ENCODE measurements at places on chromosomes 16 and 17.

DNA sequence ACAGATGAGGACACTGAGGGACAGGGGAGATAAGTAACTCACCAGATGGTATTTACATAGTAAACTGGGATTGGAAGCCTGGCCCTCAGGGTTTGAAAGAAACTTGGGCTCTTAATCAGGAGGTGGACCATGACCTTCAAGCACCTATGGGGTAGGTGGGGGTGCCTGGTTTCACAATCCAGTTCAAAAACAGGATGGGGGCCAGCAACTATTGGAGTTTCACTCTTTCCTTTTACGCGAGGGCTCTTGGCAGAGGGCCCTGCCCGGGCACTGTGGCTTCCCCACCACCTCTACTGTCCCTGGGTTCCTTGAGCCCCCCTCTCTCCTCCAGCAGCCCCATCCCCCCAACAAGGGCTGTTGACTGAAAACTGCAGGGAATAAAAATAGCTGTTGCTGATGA, 11.3 kb upstream of the PRR29 start:
- DNase-seq, result no peak

- DNase-seq, result no peak
Measured at GRCh38 chr17:37787055-37787757, 42.3 kb upstream of the HNF1B start.

- no peak for DNase-seq
Measured at GRCh38 chr17:10516065-10516464, 2.3 kb downstream of the MYH1 start.

DNA sequence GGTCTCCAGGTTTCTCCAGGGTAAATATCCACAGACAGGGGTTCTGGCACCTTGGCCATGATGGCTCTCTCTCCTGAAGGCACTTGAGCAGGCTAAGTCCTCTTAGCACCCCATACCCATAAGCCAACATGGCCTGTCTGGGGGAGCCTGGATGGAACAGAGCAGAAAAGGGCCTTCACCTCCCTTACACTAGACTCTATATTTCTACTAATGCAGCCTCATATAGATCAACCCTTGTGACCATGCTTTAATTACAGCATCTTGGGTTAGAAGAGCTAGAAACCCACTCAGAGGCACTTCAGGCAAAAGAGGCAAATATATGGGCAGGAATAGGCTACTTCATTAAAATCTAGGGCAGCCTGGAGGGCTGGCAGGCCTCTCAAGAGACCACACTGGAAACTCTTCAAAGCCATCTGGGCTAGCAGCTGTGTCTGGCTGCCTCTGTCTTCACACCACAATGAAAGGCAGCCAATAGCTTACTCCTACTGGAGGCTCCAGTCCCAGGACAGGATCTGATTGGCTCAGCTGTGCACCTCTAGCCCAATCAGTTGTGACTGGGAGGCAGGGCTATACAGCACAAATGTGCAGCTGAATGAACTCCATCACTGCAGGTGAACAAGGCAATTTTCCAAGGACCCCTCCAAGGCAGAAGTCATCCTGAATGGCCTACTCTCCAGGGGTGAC, 4.7 kb upstream of the CDT1 start:
- DNase-seq, result peak; percentile 50

GRCh38 chr16:20401475-20402016, 3.0 kb downstream of the PDILT start:
- no peak for DNase-seq

- DNase-seq, result no peak
Measured at GRCh38 chr16:25764466-25764865, 72.7 kb downstream of the HS3ST4 start.

- DNase-seq, result no peak
Measured at GRCh38 chr17:68594552-68594951, 6.6 kb downstream of the FAM20A start.

- no peak for DNase-seq
Measured at GRCh38 chr16:29237971-29238370, 168.5 kb downstream of the NPIPB11 start.

GRCh38 chr17:79915850-79916430, 76.7 kb upstream of the CBX4 start:
- DNase-seq, result no peak

- no peak for DNase-seq
Measured at GRCh38 chr17:44297975-44298374, 10.4 kb upstream of the RUNDC3A start.

GRCh38 chr16:53529513-53529912, 26.5 kb upstream of the AKTIP start:
- peak; percentile 28 for DNase-seq

DNA sequence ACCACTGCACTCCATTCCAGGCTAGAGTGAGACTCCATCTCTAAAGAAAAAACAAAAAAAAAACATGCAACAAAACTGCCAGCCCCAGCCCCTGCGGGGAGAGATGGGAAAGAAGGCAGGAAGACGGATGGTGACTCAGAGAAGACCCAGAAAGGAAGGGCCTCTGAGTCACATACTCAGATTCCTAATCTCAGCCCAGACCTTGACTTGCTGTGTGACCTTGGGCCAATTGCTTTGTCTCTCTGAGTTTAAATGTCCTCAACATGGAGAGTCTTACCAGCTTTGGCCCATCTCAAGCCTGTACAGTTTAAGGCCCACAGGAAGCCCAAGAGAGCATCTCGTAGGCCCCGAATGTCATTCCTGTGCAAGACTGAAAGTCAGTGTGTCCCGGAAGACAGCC, 86.5 kb upstream of the LHX1 start:
- DNase-seq, result no peak

DNA sequence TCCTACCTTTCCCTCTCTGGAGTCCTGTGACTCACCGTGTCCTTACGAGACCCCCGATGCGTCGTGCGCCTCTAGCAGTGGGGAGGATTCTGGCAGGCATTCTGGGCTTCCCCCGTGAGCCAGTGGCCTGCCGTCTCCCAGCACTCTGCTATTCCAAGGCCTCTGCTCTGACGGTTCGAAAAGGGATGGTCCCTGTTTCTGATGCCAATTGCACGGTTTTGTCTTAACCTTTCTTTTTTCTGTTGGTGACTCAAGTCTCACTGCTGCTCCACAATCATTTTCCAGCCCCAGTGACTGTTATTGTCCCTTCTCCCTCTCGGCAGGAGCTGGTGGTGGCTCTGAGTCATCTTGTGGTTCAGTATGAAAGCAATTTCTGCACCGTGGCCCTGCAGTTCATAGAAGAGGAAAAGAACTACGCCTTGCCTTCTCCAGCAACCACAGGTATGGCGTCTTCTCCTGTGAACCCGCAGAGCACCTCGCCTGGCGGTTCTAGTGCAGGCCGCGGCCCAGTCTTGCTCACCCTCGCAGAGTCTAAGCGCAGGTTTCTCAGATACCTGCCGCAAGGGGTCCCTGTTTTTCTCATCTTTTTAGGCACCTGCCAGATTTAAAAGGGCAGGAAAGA, 100.1 kb upstream of the CHMP6 start:
- DNase-seq, result no peak

DNA sequence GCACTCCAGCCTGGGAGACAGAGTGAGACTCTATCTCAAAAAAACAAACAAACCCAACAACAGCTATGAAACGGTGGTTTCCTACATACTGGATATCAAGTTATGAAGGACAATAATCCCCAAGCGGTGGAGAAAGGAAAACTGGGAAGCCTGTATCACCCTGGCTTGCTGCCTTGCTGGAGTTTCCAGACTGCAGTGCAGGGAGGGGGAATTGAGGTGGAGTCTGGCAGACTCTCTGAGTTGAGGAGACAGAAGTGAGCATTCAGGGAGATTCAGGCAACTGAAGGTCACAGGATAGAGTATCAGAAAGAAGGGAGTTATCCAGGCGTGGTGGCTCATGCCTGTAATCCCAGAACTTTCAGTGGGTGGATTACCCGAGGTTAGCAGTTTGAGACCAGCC, 11.9 kb downstream of the QRICH2 start:
- no peak for DNase-seq

DNA sequence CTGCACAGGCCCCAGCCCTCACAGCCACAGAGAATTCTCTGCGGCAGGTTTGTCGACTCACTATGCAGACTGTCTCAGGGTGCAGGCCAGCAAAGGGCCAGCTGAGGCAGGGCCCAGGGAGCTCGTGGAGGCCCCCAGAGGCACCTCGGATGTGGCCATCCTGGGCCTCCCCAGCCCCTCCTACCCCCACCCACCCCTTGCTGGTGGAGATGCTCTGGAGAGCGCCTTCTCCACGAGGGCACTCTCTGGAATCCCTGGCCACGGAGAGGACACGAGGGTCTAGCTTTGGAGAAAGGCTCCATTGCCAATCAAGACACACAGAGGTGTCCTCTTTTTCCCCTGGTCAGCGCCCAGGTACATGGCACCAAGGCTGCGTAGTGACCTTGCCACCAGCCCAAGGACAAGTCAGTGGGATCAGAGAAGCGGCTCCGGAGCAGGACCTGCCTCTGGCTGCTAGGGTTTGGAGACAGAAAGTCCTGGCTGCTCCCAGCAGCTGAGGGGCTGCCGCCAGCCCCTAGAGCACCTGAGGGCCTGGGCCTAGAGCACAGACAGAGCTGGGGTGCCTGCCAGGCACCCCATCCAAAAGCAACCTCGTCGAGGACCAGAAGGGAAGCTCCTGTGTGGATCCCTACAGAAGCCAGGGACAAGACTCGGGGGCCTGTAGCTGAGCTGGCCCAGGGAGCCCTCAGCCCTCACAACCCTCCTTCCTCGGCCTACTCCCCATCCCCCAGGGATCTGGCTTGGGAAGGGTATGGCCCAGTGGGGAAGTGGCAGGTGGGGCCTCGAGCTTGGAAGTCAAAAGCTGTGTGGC, 18.7 kb downstream of the ARL2BP start:
- no peak for DNase-seq

- no peak for DNase-seq
Measured at GRCh38 chr16:64751906-64752305, 370.0 kb downstream of the CDH11 start.

- peak; percentile 23 for DNase-seq
Measured at GRCh38 chr16:74100395-74101326, 196.0 kb upstream of the PSMD7 start.

GRCh38 chr16:66904846-66905632, 13.6 kb downstream of the CDH16 start:
- DNase-seq, result no peak

GRCh38 chr17:72826602-72827001, 265.9 kb downstream of the SLC39A11 start:
- DNase-seq, result no peak

DNA sequence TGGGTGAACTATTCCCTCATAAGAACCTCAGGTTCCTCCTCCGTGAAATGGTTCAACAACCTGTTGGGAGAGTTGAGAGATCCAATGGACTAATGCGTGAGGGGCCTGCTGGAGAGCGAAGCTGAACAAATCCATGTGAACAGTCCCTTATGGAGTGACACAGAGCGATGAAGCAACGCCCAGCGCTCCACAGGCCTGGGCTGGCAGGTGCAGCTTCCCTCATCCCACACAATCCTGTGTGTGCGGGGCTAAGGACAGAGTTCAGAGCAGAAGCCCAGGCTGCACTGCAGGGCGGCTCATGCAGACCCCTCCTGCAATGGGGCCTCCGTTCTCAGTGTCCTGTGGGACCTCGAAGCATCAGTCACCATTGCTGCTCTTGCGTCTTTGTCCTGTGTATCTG, 90.4 kb downstream of the KCNJ12 start:
- no peak for DNase-seq

DNA sequence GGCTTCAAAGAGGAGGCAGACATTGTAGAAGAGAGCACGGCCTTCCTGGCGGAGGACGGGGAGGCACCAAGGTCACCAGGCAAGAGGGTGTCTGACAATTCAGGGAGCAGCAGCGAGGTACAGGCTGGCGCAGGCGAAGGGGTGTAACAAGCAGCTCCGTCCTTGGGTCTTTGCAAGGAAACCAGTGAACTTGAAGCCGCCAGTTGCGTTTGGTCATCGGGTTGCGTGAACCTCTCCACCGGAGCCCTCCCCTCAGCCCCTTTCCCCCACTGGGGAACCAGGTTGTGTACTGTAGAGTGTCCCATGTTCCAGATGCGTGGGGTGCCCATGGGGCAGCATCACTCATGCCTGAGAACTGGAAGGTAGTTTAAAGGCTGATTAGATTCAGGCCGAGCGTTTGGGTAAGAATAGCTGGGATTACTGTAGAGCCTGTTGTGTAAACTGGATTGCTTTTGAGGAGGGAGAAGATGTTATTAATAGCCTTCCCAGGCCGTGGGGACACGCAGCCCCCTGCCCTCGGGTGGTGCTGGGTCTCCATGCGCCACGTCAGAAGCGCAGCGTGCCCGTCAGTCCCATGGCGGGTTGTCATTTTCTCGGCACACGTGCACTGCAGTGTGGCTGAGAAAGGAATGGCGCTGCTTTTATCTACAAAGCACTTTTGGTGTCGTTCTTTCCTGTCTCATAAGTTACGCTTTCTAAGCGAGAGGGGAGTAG, 2.5 kb downstream of the MRPL12 start:
- DNase-seq, result no peak

GRCh38 chr17:65947831-65948230, 244.1 kb downstream of the CEP112 start:
- DNase-seq, result no peak

DNA sequence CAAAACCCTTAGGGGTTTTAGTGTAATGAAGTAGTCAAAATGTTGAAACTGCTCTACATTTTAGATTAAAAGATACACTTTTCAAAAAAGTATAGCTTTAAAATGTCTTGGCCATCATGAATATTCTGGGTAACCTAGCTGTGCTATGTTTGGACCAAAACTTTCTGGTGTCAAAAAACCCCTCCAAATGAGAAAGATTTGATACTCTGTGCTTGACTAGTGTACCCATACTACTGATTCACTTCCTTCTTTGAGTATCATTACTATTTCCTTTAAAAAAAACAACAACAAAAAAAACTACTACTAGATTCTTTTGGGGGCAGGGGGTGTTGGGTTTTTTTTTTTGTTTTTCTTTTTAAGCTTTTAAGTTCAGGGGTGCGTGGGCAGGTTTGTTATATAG, 37.3 kb downstream of the PTRH2 start:
- DNase-seq, result no peak

DNA sequence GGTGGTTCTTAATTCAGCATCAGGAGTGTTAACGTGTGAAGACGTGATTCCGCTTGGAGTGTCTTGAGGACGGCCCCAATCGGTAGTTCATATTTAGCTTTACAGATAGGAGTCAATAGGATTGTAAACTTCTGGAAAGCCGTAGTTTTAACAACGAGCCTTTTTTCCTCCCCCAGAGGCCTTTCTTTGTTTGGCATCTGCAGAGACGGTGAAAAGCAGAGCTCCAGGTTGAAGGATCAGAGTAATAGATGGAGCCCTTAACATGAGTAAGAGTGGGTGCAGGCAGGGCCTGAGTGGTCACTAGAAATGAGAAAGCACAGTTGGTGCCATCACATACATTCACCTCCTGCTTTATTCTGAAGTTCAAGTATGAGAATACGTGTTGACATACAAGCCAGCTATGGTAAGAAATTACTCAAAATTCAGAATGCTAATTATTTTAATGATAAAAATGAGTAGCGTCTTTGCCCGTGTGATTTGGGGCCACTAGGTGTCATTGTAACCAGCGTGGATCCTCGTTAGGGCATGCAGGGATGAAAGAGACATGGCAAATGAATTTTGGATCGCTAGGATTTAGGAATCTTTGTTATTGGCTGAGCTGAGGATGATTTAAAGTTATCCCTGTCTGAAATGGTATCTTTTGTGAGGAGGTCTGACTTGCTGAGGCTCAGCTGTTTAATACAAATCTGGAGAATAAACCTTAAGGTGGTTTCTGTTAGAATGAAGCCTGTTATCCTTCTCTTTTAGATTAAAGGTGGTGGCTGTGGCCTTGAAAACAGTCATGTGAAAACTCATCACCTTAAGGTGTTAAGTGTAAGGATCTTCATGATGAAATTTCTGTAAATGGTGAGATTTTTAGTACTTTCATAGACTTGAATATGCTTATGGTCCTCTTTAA, 18.6 kb downstream of the PRCD start:
- no peak for DNase-seq

- DNase-seq, result peak; percentile 14
Measured at GRCh38 chr16:57245472-57246113, 534 bp downstream of the ARL2BP start.
